Thoracic aorta (tissue), 2 donors: ENCODE measurements at places on chromosomes 7 and 10.

DNA sequence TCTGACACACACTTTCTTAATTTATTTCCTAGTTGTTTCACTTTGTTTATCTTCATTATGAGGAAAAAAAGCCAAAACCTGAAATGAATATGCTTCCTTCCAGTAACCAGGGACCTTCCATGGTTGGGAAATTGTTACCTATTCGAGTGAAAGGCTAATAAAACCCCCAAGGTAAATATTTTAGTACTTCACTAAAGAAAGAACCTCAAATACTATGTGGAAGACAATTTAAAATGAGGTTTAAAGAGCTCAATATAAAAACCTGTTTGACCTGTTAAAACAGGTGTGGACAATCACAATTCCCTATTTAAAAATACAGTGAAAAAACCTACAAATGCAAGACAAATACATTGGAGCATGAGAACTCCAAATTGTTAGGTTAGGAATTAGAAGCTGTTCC, 192.6 kb downstream of the CFTR start:
- no peak for DNase-seq

DNA sequence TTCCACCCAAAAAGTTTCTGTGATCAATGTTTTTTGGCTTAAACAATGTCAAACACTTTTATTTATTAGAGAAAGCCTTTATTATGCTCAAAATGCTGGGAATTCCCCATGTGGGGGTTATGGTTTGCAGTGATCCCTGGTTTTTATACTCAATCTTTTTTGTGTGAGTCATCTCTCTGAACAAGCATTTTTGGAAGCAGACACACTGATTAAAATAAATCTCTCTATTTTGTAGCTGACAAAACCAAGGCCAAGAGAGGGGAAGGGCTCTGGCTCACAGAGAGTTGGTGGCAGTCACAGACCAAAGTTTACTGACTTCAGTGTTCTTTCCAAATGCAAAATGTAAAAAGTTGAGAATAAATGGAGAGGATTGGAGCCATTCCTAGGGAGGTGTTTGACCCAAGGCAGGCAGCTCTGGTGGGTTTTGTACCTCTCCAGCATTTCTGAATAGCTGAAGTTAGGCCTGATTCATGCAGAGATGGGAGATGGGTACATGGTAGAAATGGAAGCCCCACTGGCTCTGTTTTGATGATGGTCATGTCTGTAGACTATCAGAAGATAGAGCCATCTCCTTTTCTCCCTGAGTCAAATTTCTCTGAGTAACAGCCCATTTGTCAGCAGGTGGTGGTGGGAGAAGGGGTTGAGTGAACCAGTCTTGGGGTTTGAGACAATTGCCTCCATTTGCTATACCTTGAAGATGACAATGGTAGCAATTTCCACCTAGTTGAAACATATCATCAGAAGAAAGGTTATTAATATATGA, 45.4 kb upstream of the NAMPT start:
- no peak for DNase-seq

GRCh38 chr10:1434202-1434601, 303.1 kb downstream of the ADARB2 start:
- no peak for DNase-seq

GRCh38 chr10:71978476-71978875, 14.3 kb downstream of the CHST3 start:
- DNase-seq: no peak

GRCh38 chr10:28411648-28412047, 108.8 kb upstream of the MPP7 start:
- DNase-seq: no peak

DNA sequence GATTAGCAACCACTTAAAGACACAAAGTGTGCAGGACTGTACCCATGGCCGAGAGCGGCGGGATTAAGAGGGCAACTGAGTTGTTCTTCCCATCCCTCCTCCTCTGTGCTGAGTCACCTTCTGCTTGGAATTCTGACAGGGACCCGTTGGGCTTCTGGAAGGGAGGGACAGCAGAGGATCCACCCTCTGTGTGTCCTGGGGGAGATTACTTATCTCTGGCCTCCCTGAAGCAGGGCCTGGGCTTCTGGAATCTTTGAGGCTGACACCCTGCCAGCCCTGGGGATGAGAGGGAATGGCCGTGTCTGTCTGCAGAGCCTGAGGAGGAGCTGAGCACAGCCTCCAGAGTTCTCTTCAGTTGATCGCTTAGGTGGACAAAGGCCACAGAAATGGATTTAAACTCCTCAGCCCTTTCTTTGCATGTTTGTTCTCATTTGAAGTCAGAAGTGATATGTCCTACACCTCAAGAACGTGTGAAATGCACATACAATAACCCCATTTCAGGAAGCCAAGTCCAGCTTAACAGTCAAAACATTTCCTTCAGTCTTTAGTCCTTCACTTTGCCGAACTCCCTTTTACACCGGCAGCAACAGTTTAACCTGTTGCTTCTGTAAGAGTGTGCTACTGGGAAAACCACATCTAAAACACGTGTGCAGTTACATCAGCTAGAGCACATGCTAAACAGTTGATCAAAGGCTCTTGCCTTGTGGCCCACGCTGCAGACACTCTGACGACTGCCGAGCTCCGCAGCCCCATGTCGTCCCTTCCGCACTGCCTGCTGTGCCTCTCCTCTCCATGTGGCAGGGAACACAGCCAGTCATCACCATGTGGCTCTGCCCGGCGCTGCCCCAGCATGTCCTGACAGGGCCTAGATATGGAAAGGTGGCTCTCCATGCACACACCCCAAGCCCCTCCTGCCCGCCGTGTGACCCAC, 55.7 kb downstream of the IKZF1 start:
- no peak for DNase-seq

GRCh38 chr10:120794390-120794789, 56.8 kb upstream of the WDR11 start:
- no peak for DNase-seq

- no peak for DNase-seq
Measured at GRCh38 chr7:42174391-42174912, 62.6 kb downstream of the GLI3 start.

DNA sequence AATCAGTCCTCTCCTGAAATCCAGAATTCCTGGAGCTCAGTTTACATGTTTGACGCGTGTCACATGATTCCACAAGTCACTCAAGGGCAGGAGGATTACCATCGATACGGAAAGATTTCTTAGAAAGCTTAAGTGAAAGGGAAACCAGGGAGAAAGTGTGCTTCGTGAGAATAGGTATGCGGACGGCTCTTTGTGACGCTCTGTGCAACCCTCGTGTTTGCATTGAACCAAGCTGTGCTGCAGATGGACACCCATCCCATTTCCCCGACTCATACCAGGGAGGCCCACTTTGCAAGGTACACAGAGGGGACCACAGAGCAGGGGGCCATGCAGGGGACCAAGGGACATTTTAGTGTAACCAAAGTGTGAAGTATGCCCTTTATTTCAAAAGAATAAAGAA, 43.2 kb downstream of the IKZF1 start:
- no peak for DNase-seq

DNA sequence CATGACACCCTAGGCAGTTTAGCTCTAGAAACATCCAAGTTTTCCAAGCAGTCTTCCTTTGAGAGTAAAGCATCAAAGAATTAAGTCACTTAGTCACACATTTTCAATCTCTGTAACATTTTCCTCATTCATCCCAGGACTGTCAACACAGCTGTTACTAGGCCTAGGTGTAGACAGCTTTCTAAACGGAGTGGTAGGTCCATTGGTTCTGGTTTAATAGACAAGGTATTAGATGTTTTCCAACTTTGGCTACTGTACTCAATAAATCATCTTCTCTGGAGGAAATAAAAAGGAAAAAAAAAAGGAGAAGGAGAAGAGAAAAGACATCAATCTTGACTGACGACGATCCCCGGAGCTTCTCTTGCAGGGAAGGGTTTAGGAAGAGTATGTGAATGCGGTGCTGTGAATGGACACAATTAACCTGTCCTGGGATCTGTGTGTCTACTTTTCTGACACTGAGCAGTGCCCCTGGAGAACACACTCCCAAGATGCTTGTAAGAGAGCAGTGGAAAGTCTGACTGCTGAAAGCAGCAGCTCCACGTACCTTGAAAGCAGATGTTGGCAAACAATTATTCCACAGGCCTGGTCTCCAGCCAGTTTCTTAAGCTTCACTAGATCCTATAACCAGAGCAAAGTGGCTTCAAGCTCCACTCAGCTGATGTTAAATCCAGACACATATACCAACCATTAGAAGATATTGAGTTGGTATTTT, 59.1 kb downstream of the CXCL12 start:
- DNase-seq: no peak

- no peak for DNase-seq
Measured at GRCh38 chr10:65231148-65231547, 1694.7 kb upstream of the LRRTM3 start.

GRCh38 chr7:3455806-3456595, 154.9 kb downstream of the SDK1 start:
- DNase-seq: no peak

DNA sequence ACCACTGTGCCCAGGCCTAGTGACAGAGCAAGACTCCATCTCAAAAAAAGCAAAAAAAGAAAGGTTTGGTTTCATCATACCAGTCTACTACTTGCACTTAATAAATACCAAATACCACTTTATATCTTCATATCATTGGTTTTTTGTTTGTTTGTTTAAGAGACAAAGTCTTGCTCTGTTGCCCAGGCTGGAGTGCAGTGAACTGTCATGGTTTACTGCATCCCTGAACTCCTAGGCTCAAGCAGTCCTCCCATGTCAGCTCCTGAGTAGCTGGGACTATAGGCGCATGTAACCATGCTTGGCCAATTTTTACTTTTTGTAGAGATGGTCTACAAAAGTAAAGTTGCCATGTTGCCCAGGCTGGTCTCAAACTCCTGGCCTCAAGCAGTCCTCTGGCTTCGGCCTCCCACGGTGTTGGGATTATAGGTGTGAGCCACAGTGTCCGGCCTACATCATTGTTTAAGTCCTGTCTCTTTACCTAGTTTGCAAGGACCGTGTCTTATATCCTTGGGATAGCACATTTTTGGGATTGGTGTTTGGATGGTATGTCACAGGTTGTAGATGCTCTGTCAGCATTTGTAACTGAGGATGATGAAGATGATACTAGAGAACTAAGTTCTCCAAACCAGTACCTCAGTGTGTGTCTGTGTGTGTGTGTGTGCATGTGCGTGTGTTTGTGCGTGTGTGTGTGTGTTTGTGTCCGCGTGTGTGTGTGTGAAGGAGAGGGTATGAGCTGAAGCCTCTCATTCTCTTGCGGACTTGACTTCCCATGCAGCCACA, 9.3 kb downstream of the LMTK2 start:
- DNase-seq: no peak

DNA sequence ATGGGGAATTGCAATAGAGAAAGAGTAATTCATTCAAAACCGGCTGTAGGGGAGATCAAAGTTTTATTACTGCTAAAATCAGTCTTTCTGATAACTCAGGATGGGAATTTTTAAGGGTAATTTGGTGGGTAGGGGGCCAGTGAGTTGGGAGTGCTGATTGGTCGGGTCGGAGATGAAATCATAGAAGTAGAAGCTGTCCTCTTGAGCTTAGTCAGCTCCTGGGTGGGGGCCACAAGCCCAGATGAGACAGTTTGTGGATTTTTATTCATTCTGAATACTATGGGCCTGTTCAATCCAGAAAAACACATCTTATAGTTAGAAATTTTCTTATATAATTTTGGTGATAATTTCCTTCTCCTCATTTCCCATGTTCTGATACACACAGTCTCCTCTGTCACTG, 25.4 kb downstream of the CALD1 start:
- DNase-seq: no peak
